ENCODE measurements at places on chromosomes 6 and 20.

DNA sequence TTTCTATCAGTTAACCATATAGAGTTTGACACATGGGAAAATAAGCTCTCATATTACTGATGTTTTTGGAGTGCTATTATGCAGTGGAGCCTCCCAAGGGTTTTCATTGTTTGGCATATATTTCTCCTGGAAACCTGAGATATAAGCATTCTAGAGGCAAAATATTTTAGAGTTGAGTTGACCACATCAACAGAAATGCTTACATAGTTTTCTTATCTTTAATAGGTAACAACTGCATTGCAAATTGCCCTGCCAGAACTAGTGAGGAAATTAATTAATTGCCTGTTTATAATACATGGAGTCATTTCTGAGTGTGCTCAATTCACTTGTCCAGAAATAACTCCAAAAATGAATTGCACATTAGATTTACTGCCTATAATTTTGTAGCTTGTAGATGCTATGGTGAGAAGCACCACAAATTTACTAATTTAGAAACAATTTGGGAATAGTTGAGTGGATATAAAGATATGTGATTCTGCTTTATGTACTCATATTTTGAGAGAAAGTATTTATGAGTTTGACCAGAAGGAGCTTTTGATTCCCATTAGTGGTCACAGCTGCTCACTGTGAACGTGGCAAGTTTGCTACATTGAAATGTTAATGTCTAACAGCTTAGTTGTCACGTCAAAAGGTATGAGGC, 288.7 kb downstream of the CD109 start:
- peak; percentile 15 for DNase-seq

DNA sequence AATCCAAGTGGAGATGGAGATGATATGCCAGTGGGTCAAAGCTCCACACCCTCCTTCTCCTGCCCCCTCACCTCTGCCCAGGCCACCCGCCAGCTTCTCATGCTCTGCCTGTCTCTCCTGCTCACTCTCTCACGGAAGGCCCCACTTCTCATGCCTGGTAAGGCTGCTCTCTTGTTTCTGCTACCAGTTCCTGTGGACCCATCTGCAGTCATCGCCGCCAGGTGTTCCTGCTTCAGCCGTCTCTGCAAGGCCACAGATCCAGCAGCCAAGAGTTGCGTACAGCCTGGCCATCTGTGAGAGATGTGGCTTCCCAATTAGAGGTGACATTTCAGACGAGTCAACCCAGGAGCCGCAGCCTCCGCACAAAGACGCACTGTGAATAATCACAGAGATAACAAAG, 40.8 kb upstream of the NXT1 start:
- DNase-seq = no peak

- no peak for DNase-seq
These were observed 40.0 kb downstream of the DSTN start for GRCh38 chr20:17609811-17610377.

- peak; percentile 8 for DNase-seq
These were observed 634.0 kb upstream of the PTCHD4 start for GRCh38 chr6:48744948-48745347.

DNA sequence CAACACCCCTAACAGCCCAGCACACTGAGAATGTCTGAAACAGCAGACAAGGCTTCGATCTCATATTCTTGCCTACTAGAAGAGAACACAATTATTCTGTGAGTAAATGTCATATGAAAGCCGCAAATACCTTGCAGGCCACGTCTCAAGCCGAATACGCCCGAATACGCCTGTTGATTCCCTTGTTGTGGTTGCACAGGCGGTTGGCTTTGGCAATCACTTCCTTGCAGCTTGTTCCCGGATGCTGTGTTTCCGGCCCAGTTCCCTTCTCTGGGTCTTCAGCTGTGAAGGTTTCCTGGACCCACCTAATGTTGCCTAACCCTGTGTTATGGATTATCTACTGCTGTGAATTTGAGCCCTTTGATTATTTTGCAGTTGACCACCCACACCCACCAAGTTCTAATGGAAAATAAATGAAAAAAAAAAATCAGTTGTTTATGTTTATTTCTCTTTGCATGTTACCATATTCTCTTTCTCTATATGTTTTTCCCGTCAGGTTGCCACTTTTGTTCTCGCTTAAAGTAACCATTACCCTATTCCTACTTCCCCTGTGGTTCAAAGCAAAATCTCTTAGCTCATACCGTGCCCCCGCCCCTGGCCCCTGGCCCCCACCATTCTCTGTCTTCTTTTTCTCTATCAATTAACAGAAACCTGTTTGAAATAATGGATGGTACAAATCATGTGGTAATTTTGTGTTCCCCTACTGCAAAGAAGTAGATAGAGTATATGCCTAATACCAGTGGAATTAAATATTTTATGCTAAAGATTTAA, 172.4 kb downstream of the ADGB start:
- DNase-seq = no peak

DNA sequence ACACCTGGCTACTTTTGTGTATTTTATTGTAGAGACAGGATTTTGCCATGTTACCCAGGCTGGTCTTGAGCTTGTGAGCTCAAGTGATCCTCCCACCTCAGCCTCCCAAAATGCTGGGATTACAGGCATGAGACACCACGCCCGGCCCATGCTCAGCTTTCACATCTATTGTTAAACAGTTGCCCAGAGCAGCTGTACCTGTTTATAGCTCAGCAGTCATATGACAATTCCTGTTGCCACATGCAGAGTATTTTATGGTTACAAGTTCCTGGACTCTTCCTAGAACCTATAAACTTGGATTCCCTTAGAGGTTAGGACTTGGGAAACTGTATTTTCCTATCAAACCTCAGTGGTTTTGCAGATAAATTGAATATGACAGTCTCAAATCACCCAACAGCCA, 188.3 kb upstream of the KCNG1 start:
- no peak for DNase-seq

GRCh38 chr20:25382704-25383370, 7.8 kb downstream of the ABHD12 start:
- no peak for DNase-seq

DNA sequence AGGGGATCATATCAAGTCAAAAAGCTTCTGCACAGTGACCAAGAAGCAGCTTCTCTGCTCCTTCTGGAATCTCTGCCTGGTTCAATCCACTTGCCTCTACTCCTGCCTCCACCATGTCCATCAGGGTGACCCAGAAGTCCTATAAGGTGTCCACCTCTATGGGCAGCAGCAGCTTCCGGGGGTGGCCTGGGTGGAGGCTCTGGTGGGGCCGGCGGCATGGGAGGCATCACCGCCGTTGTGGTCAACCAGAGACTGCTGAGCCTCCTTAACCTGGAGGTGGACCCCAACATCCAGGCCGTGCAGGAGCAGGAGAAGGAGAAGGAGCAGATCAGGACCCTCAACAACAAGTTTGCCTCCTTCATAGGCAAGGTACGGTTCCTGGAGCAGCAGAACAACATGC, 159.3 kb downstream of the PRKN start:
- DNase-seq = no peak

DNA sequence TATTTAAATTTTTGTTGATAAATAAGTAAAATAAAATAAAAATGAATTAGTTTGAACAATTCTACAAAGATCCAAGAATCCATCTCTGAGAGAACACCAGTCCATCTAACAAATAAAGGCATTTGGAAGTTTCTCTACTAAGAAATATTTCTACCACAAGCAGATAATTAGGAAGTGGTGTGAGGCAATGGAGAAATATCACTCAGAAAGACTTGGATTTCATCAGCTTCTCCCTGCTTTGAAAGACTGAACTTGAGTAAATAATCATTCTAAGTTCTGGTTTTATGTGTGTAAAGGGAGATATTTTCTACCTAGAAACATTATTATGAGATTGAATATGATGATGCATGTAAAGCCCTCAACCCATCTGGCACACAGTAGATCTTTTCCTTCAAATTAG, 17.8 kb upstream of the TCF21 start:
- DNase-seq = no peak

DNA sequence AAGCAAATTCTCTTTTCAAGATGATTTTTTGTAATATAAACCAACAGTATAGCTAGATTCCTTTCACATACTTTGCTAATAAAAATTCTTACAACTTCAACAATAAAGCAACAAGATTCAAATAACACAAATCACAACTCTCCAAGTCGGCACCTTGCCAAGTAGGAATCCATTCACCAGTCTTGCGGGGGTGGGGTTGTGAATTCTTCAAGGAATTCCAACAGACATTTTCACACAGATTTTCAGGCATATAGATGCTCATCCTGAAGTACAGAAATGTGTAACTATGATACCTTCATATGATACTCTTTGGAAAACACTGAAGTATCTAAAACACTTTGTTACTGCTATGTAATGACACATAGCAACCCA, 36.5 kb downstream of the SCML4 start:
- DNase-seq = no peak

- no peak for DNase-seq
These were observed 6.1 kb downstream of the SAMD3 start for GRCh38 chr6:130216620-130217019.

GRCh38 chr6:169962604-169963469, 211.4 kb downstream of the ERMARD start:
- DNase-seq = no peak

GRCh38 chr6:13593103-13593502, 18.7 kb downstream of the SIRT5 start:
- DNase-seq = no peak

GRCh38 chr6:37878150-37878710, 58.7 kb downstream of the ZFAND3 start:
- no peak for DNase-seq

DNA sequence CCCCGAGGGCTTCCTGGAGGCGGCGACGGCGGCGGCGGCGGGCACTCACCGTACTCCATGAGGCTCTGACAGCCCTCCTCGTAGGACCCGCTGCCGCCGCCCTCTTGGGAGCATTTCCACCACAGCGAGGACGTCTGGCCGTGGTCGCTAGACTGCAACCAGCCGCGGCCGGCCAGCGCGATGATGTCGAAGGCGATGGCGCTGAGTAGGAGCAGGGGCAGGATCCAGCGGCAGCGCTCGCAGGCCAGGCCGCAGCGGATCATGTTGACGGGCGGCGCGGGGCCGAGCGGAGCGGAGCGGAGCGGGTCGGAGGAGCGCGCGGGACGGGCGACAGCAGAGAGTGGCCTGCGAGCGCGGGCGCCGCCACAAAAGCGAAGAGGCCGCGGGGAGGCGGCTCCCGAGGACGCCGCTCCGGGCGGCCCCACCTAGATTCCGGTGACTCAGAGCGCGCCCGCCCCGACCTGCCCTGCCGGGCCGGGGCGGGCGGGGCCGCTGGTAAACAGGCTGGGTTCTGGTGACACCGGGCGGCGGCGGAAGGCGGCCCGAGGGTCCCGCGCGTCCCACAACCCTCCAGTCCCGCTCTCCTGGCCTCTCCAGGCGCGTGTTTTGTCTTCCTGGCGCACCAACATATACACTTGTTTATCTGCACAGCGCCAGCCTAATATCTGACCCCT, at the start of gene PERP:
PERP (minus strand) TSS at position 342 of the 674 bp plus-strand sequence; CDS start at position 263, 79 bp downstream.
- DNase-seq = peak; percentile 37

GRCh38 chr6:142302421-142303175, 791 bp downstream of the ADGRG6 start:
- no peak for DNase-seq

- DNase-seq = no peak
These were observed 27.0 kb downstream of the SOD2 start for GRCh38 chr6:159665868-159666635.

DNA sequence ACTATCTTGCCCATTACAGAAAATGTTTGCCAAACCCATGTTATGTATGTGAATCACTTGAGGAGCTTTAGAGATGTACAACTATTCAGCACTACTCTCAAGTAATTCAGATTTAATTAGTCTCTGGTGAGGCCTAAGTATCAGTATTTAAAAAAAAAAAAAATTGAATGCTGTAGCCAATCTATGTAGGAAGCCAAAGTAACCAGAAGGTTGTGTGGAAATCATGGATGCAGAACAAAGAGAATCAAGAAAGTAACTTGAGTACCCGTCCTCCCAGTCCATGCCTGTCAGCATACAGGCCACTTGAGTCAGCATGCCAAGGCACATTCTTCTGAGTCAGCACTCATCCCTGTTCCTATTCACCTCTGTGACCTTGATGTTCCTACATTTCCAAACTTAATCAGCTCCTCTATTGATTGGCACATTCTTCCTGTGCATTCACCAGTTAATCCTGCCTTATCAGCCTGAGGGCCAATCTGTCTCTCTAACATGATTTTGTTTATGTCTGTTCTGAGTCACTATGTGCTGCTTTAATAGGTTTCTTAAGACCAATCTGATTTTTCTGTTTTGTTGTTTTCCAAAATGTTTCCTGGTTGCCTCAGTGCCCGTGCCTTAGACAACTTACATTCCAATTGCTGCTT, 165.6 kb downstream of the KCNQ5 start:
- DNase-seq = peak; percentile 88

- DNase-seq = peak; percentile 62
These were observed 364.9 kb upstream of the RSPO3 start for GRCh38 chr6:126753606-126754005.

- peak; percentile 84 for DNase-seq
These were observed 16.0 kb downstream of the UQCC1 start for GRCh38 chr20:35395728-35396127.

DNA sequence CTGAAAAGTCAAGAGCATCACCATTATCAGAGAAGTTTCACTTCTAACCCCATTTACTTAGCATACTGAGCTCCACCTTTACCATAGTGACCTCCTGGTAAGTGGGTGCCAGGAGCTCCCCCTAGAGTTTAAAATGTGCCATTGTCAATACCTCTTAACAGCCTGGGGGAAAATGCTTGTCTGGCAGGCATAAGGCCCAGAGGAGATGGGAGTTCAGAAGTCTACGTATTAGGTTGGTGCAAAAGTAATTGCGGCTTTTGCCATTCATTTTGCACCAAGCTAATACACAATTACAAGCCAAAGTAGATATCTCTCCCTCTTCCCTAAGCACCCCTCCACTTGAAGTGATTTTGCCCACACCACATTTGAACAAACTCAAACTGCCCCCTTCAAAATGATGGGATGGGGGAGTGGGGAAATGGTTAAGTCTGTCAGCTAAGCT, 919.0 kb downstream of the KIF16B start:
- peak; percentile 27 for DNase-seq

- no peak for DNase-seq
These were observed 436.7 kb downstream of the RNF144B start for GRCh38 chr6:18823782-18824386.

DNA sequence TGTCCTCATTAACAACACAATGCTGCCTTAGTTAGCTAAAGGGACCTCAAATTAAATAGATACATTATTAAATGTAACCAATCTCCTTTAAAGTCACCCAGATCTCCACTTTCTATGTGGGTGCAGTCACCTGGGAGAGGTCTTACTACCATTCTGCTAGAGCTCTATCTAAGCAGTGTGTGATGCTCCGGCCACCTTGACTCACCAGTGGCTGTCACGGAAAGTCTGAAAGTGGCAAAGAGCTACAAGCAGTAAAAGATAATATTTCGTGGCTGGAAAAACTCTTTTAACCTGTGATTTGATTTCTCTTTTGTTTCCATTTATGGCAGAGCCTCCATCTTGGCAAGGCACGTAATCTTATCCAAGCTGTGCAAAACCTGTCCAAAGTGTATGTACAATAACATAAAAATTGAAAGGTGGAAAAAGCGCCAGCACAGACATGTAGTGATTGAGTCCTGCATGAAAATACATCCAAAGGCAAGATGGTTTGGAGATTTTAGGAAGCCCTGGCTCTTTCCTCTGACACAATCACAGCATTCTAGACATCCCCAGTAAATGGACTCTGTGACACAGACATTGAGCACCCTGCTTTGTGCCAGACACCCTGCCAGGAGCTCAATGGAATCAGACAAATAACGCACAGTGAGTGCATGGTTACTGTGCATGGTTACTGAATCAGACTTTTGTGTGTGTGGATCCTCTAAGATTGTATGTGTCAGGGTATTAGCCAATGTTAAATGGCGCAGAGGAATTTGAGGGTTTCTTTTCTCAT, 116.6 kb downstream of the ADAT2 start:
- DNase-seq = no peak

Data from fibroblast of gingiva (primary cell).